ENCODE measurements at places on chromosomes 1 and 21.

DNA sequence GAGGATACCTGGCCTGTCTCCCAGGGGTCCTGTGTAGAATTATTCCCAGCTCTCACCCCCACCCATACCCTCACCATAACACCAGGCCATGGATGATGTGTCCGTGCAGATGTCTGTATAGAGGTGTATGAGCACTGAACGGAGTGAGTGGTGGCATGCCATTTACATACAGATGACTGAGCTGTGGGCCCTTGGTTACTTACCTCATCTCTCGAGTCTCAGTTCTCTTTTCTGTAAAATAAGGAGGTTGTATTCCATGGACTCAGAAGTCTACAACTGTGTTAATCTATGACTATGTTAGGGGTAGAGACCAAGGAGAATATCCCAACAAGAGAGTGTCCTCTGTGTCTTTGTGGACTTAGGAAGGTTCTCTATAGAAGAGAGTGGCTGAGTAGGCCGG is 65.6 kb upstream of the CD1D start:
- no peak for DNase-seq

- no peak for DNase-seq
Observed at GRCh38 chr1:196680107-196680506, 28.3 kb downstream of the CFH start.

- DNase-seq, result no peak
Observed at GRCh38 chr1:218524526-218524925, 179.4 kb downstream of the TGFB2 start.

GRCh38 chr1:172325531-172325930 is 95.0 kb upstream of the C1orf105 start:
- DNase-seq, result no peak

GRCh38 chr1:215263636-215264035 is 181.1 kb downstream of the KCNK2 start:
- no peak for DNase-seq
